ENCODE measurements at places on chromosomes 7 and 10.

DNA sequence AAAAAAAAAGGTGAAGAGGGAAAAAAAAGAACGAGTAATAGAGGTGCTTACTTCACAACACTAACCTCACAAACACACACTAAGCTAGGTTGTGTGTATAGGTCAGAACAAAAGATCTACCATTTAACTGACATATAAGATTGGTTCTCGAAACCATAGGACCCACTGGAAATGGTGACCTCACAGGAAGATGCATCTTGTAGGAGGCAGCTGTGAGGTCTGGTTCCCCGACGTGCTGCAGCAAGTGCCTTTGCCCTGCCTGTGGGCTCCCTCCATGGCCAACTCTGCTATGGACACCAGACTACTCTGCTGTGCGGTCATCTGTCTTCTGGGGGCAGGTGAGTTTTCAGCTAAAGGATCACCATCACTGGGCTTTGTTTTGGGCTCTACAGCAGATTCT, 133.8 kb upstream of the PRSS1 start:
- no peak for DNase-seq

DNA sequence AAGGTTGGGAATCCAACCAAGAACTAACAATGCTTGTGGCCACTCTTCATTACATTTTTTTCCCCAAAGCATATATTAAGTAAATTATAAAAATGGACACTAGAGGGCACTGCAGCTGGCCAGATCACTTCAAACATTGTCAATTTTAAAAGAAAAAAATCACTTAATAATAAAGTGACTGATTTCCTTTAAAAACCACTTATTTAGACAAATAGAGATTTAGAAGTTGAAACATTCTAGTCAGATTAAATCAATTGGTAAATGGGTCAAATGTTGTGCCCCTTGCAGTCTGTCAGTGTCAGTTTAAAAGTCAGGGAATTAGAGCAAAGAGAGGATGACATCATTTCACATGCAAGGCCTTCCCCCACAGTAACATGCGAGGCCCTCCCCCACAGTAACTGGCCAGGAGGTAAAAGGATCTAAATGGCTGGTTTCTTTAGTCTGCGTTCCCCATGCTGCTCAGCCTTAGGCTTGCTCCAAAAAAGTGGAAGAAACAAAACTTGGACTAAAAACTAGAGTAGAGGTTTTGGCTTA, 177.9 kb downstream of the SKAP2 start:
- DNase-seq, result no peak

- peak; percentile 26 for DNase-seq
Measured at GRCh38 chr7:151168003-151168786, 701 bp upstream of the GBX1 start.

DNA sequence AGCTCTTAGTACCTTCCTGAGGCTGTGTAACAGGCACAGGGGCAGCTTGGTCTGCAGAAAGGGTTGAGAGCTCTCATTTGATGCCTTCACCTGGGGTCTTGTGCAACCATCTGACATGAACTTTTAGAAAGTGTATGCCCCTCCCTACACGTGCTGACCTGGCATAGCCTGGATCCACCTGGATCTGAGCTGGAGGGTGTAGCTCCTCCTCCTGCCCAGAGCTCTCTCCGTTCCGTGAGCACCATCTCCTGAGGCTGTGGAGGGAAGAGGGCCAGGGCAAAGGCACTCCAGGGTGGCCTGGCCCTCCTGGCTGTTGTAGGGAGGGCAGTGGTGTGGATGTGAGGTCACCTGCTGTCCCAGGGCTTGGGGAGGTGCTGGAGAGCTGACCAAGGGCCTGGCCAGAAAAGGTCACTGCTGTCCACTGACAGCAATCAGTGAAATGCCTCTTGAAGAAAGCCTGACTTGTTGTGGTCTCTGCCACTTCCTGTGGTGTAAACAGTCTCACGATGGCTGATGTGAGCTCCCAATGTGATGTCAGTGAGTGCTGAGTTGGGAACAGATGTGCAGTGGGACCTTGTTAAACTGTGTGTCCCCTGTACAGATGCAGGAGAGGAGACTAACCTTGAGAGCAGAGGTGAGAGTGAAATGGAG, 23.0 kb downstream of the AMZ1 start:
- no peak for DNase-seq

DNA sequence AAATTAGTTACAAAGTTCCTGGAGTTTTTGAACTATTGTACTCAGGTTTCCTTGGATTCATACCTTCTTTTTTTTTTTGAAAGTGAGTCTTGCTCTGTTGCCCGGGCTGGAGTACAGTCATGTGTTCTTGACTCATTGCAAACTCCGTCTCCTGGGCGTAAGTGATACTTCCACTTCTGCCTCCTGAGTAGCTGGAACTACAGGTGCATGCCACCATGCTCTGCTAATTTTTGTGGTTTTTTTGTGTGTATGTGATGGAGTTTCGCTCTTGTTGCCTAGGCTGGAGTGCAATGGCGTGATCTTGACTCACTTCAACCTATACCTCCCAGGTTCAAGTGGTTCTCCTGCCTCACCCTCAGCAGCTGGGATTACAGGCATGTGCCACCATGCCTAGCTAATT, 22.3 kb downstream of the MCM10 start:
- no peak for DNase-seq

- DNase-seq, result no peak
Measured at GRCh38 chr7:43648473-43649406, 65.8 kb downstream of the STK17A start.

GRCh38 chr7:70698219-70698832, 433.6 kb upstream of the GALNT17 start:
- DNase-seq, result no peak
